Activated naive CD4-positive, alpha-beta T cell treated with anti-CD3 and anti-CD28 coated beads, Interleukin-2, amount 10 ng/mL, durations not matched to agents 7 days and 5 days (primary cell): ENCODE measurements at places on chromosomes 16 and 17.

- DNase-seq, result no peak
Observed at GRCh38 chr16:4679850-4680636, 13.3 kb upstream of the NUDT16L1 start.

DNA sequence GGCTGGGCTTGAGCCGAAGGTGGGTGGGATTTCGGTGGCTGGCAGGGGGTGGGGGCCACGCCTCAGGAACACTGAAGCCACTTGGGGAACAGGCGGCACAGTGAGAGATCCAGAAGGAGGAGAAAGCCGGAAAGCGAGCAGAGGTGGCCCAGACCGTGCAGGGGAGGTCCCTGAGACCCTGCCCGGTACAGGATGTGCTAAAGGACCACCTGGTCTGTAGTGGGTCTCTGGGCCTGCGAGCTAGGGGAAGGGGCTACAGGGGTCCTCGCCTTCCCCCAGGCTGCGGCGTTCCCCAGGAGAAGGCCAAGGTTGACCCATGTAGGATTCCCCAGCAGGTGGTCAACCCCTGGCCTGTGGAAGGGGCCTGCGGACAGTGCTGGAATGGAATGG is at the start of gene TLE7:
Gene TLE7, minus strand, starts transcription at position 4 of the 390 bp plus-strand sequence. CDS start 8,730 bp downstream, outside the sequence.
- no peak for DNase-seq

DNA sequence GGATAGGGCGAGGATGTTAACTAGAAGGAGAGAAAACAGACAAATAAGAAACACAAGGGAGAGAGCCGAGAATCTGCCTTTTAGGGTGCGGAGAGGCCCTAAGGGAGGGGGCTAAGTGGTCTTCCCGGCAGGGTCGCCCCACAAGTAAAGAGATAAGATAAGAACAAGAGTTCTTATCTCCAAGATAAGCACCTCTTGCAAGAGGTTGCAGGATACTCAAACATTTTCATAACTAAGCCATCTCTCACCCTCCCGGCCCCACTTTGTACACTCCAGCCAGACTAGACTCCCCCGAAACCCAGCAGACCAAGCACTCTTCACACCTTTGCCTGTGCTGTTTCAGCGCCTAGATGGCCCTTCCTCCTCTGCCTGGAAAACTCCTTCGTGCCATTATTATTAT is 14.3 kb downstream of the ZNF319 start:
- DNase-seq, result no peak

DNA sequence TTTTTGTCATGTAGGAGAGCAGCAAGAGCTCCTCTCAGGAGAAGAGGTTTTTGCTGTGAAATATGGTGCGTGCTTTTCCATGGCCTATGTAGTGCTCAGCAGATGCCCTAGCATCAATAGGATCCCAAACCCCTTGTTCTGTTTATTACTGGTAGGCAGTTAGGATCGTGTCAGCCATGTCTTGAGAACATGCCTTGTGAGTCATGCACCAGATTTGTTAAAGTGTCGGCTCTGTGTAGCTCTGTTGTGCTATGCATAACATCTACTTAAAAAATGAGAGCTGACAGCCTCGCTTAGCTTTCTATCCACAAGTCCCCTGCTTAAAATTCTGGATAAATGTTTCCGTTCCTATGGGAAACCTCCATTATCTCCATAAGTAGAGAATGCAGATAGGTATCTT is 4.4 kb upstream of the EIF4A3 start:
- no peak for DNase-seq

GRCh38 chr17:2172999-2173398 is 118.1 kb downstream of the HIC1 start:
- no peak for DNase-seq

- no peak for DNase-seq
Observed at GRCh38 chr17:80860101-80860671, 131.5 kb upstream of the CHMP6 start.
